ENCODE measurements at places on chromosomes 5 and 9. TPM values are rescaled to one million over a fixed set of nuclear protein-coding genes. Genes with fewer than 3 reads are reported as not detected.

- DNase-seq: no peak
Observed at GRCh38 chr5:144318460-144318859, 147.8 kb downstream of the KCTD16 start.

DNA sequence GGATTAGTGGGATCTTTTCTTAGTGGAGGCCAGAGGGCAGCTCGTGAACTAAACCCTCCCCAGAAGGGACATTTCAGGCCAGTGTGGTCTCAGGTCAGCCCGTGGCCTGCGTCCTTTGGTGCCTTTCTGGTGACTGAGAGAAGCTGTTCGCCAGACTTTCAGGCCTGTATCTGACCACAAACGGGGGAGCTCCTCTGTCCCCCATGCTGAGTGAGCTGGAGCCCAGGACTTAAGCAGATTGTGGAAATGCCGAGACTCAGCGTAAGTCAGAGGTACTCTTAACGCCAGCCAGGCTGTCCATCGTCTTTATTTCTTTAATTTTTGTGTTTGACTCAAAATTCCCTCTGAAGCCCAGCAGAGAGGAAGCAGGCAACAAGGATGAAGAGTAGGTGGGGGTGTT is 54.8 kb upstream of the NCS1 start:
- DNase-seq: no peak

ARHGEF28 gene
- total RNA-seq: 4.7 TPM

DNA sequence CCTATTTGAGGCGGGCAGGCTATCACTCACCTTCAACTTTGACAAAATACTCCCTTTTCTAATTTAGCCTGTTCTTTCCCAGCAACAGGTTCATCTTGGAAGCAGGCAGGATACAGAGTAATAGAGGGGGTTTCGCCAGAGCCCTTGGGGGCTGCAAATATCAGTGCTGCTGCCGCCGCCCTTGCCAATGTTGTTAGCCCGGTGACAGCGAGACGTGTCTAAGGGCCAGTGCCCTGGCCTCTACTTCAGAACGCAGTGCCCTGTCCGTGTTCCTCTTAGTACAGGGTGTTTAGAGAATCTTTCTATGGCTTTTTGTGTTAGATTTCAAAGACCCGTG is 703 bp downstream of the FAM120AOS start:
- no peak for DNase-seq

ORM2 gene
- not detected for total RNA-seq

- no peak for DNase-seq
Observed at GRCh38 chr5:76029739-76030138, 53.4 kb upstream of the SV2C start.

PCDHGB3 gene
- total RNA-seq: 1.7 TPM

NKD2 gene
- total RNA-seq: 2.3 TPM
